ENCODE measurements at places on chromosomes 6 and 20.
A peak's percentile ranks its signal among the peaks of the same experiment; 100 is the strongest.

GRCh38 chr6:60671369-60671768, 1614.7 kb downstream of the KHDRBS2 start:
- DNase-seq = no peak

DNA sequence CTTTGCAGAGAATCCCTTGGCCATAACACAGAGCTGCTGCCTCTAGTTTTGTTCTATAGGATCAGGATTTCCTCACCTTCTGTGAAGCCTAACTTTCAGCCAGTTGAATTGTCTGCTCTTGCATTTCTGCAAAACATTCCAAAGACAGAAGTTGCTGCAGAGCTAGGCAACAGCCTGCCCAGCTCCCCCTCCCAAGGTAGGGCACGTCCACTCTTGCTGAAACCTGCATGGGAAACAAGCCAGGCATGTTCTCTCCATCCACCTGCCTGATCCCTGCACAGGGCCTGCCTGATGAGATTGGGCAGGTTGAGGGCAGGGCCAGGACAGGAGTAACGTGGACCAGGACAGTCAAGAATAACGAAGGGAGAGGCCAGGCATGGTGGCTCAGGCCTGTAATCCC, 58.9 kb upstream of the NAA20 start:
- no peak for DNase-seq

- no peak for DNase-seq
Measured at GRCh38 chr20:61718361-61719005, 347.2 kb downstream of the TAF4 start.

- DNase-seq = no peak
Measured at GRCh38 chr20:760751-761417, 7.4 kb downstream of the SLC52A3 start.

GRCh38 chr6:169188475-169188874, 65.2 kb downstream of the THBS2 start:
- DNase-seq = no peak

- DNase-seq = no peak
Measured at GRCh38 chr20:23614163-23614562, 8.4 kb upstream of the CST9 start.

GRCh38 chr6:161830866-161831616, 557.2 kb upstream of the AGPAT4 start:
- DNase-seq = no peak

GRCh38 chr6:138323821-138324220, 53.9 kb upstream of the SMIM28 start:
- no peak for DNase-seq

DNA sequence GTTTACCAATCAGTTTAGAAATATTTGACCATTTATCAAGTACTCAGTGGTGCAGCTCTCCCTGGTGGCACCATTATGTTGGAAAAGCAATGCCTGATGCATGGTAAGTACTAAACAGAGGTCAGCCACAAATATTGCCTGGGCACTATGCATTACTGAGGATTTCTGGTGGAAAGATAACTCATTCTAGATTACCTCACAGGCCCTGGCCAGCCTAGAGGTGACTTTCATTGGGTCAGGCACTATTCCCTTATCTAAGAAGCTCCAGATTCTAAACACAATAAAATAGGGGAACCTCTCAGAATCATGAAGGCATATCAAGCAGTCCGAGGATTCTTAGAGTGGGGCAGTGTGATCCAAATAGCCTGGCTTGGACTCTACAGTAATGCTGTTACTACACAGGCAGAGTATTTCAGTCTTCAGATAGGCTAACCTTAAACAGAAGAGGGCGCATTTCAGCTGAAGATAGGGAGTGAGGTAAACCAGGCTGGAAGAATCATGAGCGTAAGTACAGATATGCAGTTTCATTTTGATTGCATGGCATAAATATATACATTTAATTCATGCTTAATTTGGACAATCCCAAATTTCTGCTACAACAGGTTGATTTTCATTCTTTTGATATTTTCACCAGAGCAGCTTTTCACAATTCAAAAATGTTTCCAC, 12.1 kb downstream of the LGSN start:
- no peak for DNase-seq

- peak; percentile 37 for DNase-seq
Measured at GRCh38 chr6:119110601-119111548, 32.4 kb upstream of the FAM184A start.

DNA sequence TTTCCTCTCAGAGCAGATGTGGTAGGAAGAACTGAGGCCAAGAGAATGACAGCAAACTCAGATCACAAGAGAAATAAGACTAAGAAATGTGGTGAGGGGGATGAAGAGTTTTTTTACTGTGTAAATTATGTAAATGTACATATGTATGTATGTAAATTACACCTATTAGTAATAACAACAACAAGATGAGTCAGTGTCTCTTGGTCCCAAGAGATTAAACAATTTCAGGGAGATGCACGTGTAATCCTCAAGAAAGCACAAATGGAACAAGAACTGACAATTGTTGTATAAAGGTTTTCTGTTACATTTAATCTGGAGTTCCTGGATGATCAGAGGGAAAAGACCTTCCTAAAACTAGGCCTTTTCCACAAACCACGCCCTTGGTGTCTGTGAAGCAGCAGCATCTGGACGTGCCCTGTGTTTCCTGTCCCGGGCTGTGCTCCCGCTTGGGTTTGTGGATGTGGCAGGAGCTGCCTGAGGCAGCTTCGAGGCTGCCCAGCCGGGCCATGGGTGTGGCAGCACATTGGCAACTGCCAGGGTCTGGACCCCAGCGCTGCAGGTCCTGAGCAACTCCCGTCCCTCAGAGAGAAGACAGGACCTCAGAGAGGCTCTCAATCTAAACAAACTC, 994 bp downstream of the CLDN20 start:
- DNase-seq = no peak

GRCh38 chr20:36794116-36794474, 20.5 kb upstream of the DSN1 start:
- no peak for DNase-seq

DNA sequence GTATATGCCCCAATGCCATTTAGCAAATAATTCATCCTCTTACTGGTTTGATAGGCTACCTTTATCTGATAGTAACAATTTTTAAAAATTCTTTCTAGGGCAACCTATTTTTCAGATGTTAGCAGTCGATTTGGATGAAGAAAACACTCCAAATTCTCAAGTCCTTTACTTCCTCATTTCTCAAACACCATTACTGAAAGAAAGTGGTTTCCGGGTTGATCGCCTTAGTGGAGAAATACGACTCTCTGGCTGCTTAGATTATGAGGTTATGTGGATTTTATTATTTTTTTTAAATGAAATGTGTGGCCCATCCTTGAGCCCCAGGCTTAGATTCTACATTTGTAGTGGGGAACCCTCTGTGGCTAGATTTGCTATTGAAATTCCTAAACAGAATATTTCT, 26.3 kb downstream of the CDH26 start:
- no peak for DNase-seq

- DNase-seq = no peak
Measured at GRCh38 chr20:57509665-57510237, 15.2 kb downstream of the CTCFL start.

DNA sequence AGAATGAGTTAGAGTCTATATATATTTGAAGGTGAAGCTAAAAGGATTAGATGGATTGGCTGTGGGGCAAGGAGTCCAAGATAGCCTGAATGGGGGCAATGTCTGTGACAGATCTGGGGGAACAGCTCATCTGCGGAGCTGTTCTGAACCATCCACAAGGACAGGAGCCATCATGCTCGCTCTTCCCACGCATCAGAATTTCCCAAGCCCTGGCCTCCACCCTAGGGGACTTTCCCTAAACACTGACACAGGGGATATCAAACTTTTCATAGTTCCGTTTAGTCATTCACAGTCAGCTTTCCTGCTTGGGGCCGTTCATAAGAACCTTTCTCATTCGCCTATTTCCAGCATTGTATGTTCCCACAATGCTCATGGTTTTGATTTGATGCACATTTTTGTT, 37.6 kb upstream of the CCN6 start:
- peak; percentile 46 for DNase-seq

DNA sequence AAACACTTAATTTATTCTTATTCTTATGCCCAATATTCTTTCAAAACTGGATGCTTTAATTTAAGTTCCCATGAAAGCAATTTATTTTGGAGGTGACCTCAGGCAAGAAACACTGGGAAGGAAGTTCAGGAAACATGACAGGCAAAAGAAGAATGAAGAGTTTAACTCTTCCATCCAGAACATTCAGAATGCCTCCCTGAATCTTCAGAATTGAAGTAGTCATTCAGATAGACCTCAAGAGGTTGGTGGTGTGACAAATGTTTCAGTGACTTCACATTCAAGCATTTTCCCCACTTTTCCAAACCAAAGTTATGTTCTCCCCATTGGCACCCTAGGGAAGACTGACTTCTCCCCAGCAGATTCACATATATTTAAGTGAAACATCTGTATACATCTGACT, 110.5 kb downstream of the HAO1 start:
- DNase-seq = no peak

DNA sequence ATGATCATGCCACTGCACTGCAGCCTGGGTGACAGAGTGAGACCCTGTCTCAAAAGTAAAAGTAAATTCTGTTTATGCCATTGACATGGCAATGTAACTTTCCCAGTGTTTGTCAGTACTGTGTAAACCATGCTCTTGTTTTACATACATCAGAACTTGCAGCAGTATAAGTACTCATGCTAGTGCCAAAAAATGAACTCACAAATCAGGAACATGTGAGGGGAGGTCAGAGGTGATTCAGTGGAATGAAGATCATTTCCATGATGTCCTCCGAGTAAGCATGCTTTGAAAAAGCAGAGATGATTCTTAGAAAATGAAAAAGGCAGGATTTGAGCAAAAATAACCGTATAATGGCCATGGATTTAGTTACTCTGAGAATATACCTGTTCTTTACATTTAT, 81.9 kb downstream of the ANKS1A start:
- no peak for DNase-seq

- DNase-seq = no peak
Measured at GRCh38 chr6:13063300-13063918, 264.9 kb downstream of the TBC1D7 start.

DNA sequence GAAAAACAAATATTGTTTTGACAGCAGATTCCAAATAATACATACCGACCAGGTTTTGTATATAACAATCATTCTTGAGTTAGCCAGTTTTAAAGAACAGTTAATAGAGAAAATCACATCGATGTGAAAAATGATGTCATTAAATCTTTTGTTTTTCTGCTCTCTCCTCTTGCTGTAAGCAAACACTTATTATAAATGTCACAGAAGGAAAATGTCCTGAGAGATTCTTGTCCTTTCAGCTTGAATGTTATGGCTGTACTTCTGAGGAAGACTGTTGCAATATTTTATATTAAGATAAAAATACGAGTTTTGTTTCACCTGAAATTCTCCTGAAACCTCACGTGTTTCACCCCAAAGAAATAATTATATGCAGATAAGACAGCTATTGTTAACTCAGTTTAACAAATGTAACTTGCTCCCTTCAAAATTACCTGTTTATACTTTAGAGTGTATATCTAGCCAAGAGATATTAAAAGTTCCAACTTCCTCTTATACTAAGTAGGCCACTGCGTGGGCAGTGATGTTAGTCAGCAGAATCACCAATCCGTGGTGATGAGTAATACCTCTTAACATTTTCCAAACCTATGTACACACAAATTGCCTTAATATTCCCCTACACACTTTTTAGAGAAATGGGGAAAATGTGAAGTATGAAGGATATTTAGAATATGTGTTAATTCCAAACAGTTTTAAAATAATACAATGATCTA, 1111.4 kb upstream of the CITED2 start:
- peak; percentile 4 for DNase-seq

GRCh38 chr6:155417454-155417853, 38.2 kb downstream of the NOX3 start:
- no peak for DNase-seq

- no peak for DNase-seq
Measured at GRCh38 chr6:21138336-21139069, 455.0 kb upstream of the SOX4 start.

DNA sequence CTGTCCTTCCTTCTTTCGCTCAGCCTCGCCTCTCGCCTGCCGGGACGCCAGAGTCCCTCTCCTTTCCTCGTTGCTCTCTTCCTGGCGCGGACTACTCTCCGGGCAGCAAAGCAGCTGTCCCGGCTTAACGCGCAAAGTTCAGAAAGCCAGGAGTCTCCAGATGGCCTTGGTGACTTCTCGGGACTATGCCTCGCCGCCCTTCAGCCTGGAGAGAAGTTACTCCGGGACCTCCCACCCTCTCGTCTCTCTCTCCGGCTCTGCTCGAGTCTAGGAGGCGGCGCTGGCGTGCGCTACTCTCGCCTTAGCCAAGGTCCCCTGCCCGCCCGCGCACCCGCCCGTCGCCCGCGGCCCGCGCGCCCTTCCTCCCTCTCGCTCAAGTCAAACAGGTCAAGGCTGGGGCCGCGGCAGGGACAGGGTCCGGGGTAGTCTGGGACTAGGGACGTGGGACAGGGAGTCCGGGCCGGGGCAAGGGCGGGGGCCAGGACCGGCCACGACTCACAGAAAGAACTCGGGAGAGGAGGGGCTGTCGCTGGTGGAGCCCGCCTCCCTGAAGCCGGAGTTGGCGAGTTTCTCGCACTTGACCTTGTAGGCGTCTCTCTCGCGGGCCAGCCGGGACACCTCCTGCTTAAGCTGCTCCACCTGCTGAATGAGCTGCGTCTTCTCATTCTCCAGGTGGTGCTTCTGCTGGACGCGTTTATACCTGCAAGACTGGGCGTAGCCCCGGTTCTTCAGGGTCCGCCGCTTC, 1.5 kb downstream of the MAFB start:
- no peak for DNase-seq

DNA sequence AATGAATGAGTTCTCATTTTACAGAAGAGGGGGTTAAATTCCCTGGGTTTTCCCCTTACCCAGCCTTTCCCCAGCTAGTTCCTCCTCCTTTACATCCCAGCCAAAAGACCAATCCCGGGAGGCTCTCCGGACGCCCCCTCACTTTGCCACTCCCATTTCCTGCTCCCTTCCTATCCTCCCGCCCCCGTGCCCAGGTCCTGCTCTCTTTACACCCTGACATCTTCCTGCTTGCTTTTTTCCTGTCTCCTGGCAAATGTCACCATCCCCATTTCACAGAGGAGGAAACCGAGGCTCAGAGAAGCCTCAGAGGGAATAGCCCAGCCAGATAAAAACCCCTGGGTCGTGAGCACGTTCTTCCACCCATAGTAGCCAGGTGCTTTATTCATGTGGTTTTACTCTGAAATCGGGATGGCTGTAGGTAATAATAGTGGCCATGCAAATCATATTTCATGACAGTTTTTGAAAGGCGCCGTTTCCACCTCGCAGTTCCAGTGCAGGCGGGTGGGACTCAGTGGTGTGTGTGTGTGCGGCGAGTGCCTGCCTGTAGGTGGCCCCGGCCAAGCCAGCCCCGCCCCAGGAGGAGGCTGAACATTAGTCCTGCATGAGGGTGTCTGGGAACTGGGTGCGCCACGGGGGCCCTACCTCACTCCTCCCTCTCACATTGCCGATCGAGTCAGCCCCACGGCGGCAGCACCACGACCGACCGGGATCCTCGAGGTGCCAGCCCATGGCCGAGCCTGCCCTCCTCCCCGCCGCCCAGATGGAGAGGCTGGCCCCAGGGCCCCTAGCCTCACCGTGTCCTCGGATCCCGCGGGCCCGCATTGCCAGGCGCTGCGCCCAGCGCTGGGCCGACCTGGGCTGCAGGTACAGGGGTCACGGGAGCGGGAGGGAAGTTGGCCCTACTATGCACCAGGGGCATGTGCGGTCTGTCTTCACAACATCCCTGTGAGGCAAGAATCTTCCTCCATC, at the start of gene ARHGAP40:
Gene ARHGAP40, plus strand, starts transcription at position 594 of the 969 bp plus-strand sequence.
- peak; percentile 9 for DNase-seq

Measured in stimulated activated CD4-positive, alpha-beta T cell treated with anti-CD3 and anti-CD28 coated beads, Interleukin-4, amount 100 ng/mL, for 4 hours (primary cell).